ENCODE measurements at places on chromosomes 5 and 9.
A peak's percentile ranks its signal among the peaks of the same experiment; 100 is the strongest.

- DNase-seq = no peak
Observed at GRCh38 chr5:1003296-1003937, 5.2 kb upstream of the NKD2 start.

DNA sequence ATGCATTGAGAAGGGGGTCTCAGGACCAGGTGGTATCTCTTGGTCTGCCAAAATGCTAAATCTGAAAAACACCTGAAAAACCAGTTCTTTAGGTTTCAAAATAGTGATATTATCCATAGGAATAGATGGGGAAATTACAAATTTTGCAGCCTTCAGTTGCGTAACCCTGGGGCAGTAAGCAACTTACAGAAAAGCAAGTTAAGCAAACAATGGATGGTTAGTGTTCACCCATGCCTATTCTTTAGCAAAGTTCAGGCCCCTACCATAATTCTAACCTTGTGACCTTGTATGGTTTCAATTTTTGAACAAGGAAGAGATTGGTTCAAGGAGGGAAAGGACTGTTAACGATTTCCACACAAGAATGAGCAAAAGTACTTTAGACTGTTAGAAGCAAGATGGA is 24.5 kb downstream of the GLRX start:
- DNase-seq = no peak

- DNase-seq = no peak
Observed at GRCh38 chr9:114860187-114860586, 54.3 kb upstream of the TNFSF15 start.

GRCh38 chr5:1445313-1445688 is at the start of gene SLC6A3:
Gene SLC6A3, minus strand, starts transcription at chr5:1445440. Its CDS starts 2,243 bp downstream, at chr5:1443197.
- DNase-seq = no peak

- no peak for DNase-seq
Observed at GRCh38 chr5:5454391-5454790, 31.9 kb downstream of the ICE1 start.

DNA sequence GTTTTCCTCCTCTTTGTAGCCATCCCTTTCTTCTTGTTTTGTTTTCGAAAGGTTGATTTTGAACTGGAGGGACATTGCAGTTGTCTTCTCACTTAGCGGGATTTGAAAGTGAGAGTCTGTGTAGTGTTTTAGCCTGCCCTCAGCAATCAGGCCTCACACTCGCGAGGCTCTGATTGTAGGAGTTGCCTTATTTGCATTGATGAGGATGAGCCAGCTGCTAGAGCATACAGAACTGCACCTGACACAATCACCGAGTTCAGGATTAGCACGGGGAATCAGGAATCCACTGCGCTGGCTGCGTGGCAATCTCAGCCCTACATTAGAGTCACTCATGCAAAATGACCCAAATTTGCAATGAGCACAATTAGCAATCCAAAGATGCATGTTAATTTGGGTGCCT is 122.5 kb upstream of the TMEM161B start:
- no peak for DNase-seq

GRCh38 chr9:28134446-28134976 is 561.2 kb upstream of the C9orf72 start:
- DNase-seq = no peak

DNA sequence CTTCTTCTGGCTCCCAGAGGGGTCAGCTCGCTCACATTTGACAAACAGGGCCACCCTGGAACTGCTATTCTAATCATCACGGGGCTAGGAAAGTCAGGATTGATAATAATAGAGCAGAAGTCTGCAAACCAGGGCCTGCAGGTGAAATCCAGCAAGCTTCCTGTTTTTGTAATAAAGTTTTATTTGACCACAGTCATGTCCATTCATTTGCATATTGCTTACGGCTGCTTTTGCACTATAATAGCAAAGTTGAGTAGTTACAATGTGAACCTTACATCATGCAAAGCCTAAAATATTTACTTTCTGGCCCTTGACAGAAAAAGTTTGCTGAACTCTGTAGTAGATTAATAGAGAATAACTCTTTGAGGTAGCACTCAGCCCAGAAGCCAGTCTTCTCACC is 63.2 kb upstream of the CTXN3 start:
- no peak for DNase-seq

GRCh38 chr5:74107899-74108298 is 481.9 kb downstream of the ARHGEF28 start:
- no peak for DNase-seq

- peak; percentile 66 for DNase-seq
Observed at GRCh38 chr5:172707285-172708182, 63.5 kb downstream of the DUSP1 start.

DNA sequence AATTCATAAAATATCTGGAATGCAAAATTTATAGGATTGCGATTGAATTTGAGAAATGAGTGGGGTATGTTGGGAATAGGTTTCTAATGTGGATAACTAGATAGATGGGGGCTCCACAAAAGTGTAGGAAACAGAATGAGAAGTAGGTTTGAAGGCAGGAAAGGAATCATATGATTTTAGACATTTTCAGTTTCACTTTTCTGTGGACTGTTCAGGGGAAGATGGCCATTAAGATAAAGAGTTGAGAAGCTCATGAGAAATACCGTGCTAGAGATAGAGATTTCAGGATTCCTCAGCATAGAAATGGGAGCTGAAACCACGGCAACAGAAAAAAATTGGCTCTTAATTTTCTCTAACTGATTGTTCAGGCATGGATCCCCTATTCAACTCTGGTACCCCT is 163.4 kb upstream of the CD180 start:
- no peak for DNase-seq

- peak; percentile 35 for DNase-seq
Observed at GRCh38 chr9:2859776-2860379, 16.0 kb upstream of the PUM3 start.

GRCh38 chr9:34443976-34444375 is 14.4 kb downstream of the FAM219A start:
- no peak for DNase-seq

- DNase-seq = peak; percentile 36
Observed at GRCh38 chr5:170633235-170634081, 129.6 kb downstream of the KCNIP1 start.

- DNase-seq = no peak
Observed at GRCh38 chr5:172714491-172715420, 56.2 kb downstream of the DUSP1 start.

GRCh38 chr5:133924221-133924920 is 44.1 kb downstream of the C5orf15 start:
- no peak for DNase-seq

GRCh38 chr5:14447958-14448911 is 133.4 kb upstream of the OTULINL start:
- no peak for DNase-seq

DNA sequence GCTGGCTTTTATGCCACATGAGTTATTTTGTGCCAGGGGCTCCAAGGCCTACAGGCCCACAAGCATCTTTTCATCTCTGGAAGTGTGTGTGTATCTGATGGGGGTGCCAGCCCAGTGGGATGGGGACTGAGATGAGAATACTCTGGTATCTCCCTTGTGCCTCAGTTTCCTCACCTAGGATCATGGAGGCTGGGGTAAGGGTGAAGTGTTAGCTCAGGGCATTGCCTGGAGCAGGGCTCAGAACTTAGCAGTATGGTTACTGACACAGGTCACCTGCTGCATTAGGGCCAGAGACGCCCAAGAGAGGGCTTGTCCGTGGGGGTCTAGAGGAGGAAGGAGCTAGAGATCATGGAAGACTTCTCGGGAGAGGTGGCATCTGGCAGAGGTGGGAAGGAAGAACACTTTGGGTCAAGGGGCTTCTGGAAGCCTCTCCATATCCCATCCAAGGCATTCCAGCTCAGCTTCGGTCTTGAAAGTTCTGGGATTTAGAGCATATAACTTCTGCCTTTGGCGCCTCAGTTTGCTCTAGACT is 742 bp upstream of the WNK2 start:
- no peak for DNase-seq

DNA sequence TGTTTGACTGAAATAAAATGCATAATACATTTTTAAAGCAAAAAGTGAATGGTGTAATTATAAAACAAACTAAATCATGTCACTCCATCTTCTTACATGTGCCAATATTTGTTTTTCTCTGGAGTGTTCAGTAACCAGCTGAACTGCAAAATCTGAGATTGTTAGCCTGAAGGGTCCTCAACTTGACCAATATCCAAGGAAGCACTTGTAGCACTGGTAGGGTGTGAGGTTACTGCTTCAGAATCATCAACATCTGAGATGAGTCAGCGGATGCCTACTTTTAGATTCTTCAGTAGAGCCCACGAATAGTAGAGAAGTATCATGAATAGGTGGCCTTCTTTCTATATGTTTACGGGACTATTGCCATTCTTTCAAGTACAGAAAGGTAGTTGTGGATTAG is 226.7 kb downstream of the TLE4 start:
- no peak for DNase-seq

GRCh38 chr5:109256486-109256885 is 153.3 kb downstream of the PJA2 start:
- DNase-seq = no peak

DNA sequence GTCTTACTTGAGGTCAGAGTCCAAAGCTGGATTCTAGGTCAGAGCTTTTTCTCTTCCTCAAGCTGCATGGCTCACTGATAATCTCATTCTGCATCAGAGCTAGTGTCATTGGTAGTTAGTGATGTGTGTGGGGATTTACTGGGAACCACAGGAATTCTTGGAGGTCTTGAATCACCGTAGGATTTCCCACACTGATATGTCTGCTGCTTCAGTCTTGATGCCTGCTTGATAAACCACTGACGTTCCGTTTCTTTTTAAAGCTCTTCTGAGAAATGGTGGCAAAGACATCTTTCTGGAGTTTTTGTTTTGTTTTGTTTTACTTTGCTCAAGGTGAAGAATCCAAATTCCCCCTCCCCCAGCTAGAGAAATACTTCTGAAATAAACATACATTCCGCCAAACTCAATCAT is 1.2 kb upstream of the GARIN3 start:
- DNase-seq = peak; percentile 16

GRCh38 chr5:140295414-140295813 is 7.5 kb downstream of the PFDN1 start:
- peak; percentile 89 for DNase-seq

- no peak for DNase-seq
Observed at GRCh38 chr5:171205375-171205774, 103.7 kb upstream of the TLX3 start.

DNA sequence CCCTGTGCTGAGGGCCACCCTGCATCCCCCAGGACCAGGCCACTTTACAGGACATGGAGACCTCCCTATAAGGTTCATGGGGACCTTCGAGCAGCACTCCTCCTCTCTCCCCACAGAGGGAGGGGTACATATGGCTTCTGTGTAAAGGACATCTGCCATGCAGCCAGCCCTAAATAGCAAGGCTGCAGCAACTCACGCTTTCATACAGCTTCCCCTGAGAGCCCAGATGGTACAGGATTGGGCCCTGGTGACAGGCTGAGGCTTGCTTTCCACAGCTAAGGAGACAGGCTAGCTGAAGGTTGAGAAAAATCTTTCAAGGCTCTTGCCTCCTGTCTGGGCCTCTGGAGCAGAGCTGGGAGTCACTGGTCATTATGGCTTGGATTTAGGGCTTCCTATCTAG is 147.0 kb upstream of the ZNF366 start:
- DNase-seq = no peak

- no peak for DNase-seq
Observed at GRCh38 chr5:548256-548655, 24.0 kb upstream of the SLC9A3 start.

- DNase-seq = peak; percentile 90
Observed at GRCh38 chr5:136018814-136019783, 9.7 kb upstream of the TGFBI start.

DNA sequence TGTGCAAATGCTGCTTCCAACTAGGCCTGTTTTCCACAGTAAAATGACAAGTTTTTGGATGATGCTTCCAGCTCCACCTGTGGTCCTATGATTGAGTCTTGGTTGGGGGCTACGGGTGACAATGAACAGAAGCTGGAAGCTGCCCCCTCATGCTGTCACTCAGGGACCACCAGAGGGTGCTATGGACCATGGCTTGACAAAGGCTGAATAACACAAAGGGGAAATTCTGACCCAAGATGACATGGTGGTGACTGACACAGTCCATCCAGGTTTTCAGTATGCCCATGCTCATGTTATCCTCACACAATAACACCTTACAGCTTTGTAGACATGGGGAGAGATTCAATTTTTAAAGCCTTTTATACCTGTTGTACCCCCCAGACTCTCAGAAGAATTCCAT is 23.9 kb upstream of the SAP30L start:
- DNase-seq = no peak

DNA sequence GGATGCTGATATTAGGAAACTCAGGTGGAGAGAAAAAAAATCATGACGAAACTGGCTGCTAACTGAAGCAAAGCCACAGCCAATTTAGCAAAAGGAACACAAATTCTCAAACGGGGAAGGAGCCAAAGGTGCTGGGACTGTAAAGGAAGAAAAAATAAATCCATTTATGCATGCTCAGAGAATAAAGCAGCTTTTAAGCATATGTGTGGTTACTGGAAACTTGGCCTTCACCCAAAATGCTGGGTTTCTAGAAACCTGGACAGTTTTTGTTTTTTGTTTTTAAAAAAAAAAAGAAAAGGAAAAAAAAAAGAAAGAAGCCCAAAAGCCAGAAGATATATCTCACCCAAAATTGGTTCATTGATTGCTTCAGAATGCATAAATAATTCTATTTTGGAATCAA is 8.0 kb downstream of the WHRN start:
- DNase-seq = no peak

- DNase-seq = no peak
Observed at GRCh38 chr9:76044266-76044819, 153.9 kb downstream of the PCSK5 start.

DNA sequence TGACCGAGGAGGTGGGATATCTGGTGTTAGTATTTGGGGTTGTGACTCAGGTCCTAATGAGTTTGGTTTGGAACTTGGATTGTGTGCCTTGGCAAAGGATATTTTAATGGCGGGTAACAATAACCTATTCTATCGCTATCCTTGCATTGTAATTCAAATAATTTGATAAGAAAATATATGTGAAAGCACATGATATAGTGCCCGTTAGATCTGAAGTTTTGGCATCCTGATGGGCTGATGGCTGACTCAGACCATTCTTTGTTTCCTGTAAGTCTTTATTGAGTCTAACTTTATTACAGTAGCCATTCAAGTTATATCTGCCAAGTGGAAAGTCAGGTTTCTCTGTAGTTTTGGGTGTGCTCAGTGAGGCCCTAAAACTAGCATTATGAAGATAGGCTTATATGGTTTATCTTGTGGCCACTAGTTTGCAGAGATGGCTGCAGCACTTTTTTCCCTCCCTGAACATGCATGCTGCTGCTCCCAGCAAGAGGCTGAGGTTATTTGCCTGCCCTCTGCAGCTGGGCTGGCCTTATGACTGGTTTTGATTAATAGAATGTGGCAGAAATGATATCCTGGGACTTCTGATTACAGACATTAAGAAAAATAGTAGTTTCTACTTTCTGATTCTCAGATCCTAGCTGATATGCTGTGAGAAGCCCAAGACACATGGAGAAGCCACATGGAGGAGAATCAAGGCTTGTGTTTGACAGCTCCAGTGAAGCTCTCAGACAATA is 46.6 kb downstream of the CFAP95 start:
- DNase-seq = no peak

Data from amniotic stem cell (primary cell).